HCT116 (cell line): ENCODE measurements at places on chromosomes 11 and 22.

DNA sequence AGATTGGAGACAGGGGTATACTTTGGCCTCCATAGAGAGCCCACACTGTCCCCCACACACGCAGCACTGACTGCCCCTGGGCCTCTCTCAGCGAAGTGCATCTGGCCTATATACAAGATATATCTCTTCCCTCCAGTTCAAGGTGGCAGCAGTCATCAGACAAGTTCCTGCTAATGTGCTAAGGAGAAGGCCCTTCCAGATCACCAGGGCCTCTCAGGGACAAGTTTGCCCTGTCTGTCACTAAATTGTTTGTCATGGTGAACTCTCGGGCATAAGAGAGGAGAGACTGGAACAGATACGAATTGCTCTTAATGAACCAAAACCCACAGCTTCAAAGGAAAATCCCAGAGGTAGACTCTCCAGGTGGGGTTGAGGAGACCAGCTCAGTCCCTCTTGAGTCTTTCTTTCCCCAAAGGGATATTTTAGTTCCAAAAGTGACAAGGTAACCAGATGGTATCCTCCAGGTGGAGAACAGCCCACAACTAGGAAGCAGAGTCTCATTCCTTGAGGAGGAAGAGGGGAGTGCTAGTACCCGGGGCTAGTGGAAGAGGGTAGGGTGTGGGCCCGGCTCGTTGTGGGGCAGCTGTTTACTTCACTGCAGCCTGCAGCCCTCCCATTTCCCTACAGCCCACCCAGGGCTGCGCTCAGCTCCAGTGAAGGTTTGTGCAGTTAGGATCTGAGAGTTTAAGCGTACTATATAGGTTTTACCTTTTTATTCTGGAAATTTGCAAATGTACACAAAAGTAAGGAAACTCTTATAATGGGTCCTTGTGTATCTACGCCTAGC lies 2.2 kb upstream of the SLC35C1 start:
- DNase-seq = no peak

DNA sequence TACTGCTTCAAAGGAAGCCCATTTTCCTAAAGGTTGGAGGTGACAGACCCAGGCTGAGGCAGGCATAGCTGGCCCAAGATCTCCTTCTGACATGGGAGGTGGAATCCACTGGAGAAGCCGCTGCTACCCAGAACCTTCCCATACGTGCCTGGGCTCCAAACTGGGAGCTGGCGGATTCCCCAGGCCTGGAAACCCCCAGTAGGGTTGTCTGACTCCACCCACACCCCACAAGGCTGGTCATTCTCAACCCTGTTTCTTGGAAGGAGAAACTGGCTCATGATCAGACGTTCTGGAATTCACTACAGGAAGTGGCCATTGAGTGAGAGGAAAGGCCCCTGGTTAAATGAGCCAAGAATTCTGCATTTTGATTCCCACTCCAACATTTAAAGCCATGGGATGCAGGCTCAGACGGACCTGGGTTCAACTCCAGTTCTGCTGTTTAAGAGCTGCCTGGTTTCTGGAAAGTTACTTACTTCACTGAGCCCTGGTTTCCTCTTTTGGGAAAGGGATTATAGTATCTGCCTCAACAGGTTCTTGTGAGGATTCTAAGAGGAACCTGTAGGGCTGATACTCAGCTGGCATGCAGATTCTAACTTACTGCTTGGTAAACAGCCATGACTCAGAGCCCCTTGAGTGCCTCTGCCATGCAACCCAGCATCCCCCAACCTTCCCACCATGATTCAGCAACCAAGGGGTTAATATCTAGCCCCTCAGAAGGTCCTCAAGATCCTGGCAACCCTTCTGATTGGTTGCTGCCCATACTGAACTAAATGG lies 19.4 kb upstream of the TSKU start:
- no peak for DNase-seq

DNA sequence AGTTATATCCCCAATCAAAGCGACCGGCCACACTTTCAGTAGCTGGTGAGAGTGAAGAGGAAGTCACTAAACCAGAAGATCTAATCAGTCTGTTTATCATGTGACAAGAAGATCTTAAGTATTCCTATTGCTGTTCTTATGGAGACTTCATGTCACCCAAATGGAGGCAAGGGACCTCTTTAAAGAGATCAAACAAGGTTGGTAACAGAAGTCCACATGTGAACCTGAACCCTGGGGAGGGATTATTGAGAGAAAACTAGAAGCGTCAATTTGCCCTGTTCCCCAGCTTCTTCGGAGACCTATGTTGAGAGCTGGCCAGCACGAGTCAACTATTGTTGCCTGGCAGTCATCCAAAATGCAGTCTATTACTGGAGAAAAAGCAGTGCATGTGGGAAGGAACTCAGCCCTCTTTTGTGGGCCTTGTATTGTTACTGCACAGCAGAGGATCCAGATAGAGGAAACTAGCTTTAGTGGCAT lies 76.9 kb upstream of the CTSC start:
- DNase-seq = no peak

GRCh38 chr11:62792202-62792575 lies 383 bp upstream of the TMEM223 start:
- no peak for DNase-seq

DNA sequence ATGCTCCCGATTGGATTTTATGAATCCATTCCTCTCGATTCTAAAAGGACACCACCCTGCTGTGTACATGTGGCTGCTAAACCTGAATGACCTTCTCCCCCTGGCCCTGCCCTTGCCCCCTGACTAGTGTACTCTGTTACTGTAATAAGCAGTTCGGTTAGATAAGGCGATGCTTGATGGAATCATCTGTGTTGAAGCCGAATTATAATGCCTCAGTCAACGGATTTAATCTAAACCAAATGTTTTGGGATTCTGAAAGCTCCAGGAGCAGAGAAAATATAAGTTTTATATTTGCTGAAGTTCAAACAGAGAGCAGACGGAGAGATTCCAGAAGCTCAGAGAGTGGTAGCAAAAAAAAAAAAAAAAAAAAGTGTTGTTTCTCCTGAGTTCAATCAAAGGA lies 275.4 kb upstream of the MPPED2 start:
- DNase-seq = no peak

- DNase-seq = no peak
Measured at GRCh38 chr22:42202048-42202447, 68.4 kb downstream of the TCF20 start.

DNA sequence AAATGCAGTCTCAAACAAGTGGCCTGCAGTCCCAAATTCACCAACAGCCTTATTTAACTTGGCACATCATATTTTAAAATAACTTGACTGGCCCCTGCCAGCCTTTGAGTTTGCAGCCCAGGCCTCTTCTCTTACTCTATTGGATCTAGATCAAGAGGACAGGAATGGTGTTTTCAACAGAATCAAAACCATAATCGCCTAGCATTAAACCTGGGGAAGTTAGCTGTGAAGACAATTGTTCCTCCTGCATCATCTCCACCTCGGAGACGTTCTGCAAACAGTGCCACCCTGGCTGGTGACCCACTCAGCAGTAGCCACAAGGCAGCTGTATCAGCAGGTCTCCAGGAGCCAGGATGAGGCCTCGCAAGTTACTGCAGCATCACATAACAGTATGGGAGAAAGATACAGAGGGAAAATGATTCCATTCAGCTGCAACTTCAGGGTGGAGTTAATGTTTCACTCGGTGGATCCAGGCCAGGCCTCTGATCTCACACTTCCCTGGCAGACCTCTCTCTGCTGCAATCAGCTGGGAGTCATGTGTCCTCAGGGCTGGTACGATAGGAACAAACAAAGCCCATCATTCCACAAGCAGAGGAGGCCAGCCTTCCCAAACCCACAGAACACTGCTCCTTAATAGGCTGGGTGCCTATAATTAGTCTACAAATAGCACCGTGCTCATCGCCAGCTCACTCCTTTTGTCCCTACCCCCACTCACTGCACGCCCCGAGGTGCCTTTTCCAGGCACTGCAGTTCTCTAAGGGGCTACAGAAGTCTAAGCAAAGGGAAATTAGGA lies 18.6 kb upstream of the SCN2B start:
- no peak for DNase-seq

- no peak for DNase-seq
Measured at GRCh38 chr11:561148-562003, 606 bp downstream of the RASSF7 start.

DNA sequence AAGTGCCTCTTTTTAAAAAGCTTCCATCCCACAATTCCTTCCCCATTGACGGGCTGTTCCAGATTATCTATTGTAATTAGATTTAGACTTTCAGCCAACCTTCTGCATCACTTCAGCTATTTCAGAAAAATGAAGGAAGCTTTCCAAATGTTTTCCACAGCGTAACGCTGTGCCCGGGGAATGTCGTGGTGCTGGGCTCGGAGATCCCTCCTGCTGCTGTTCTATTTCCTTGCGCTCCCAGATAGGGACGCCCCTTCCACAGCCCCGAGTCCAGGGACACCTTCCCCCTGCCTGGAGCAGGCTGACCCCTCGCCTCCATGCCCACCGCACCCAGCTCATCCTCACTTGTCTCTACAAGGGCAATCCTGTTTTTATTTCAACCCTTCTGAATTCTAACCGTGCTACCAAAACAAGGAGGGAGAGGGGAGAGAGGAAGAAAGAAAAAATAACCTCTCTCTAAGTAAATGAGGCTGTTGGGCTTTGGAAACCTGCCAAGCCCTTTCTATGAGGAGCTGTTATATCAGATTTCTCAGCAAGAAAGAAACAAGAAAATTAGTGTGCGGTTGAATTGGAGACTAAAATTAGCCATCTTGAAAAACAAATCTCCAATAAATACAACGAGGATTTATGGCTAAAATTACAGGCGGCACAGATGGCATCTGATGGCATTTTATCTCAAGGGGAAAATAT lies 366.9 kb downstream of the BRD1 start:
- no peak for DNase-seq

DNA sequence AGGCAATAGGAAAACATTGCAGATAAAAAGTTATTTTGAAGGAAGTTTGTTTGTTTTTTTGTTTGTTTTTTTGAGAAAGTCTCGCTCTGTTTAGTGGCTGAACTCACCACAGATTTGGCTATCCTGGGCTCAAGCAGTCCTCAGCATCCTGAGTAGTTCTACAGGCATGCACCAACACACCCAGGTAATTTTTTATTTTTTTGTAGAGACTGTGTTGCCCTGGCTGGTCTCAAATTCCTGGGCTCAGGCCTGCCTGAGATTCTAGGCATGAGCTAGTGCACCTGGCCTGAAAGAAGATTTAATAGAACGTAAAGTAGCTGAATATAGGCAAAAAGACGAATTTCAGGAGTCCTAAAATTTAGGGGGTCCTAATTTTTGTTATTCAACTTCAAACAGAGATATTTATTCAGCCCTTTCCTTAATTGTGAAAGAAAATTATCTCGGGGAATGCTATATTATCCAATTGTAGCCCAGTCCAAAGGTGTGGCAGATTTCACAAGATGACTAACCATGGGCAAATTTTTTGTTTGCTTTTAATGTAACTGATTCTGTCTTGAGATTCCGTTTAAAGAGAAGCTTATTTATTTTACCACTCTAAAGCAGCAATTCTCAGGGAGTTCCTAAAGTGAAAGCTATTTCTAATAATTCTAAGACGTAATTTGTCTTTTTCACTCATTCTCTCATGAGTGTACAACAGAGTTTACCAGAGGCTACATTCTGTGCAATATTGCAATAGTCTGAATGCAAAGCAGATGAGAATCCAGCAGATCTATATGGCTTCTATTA lies 940 bp downstream of the IL18 start:
- no peak for DNase-seq

DNA sequence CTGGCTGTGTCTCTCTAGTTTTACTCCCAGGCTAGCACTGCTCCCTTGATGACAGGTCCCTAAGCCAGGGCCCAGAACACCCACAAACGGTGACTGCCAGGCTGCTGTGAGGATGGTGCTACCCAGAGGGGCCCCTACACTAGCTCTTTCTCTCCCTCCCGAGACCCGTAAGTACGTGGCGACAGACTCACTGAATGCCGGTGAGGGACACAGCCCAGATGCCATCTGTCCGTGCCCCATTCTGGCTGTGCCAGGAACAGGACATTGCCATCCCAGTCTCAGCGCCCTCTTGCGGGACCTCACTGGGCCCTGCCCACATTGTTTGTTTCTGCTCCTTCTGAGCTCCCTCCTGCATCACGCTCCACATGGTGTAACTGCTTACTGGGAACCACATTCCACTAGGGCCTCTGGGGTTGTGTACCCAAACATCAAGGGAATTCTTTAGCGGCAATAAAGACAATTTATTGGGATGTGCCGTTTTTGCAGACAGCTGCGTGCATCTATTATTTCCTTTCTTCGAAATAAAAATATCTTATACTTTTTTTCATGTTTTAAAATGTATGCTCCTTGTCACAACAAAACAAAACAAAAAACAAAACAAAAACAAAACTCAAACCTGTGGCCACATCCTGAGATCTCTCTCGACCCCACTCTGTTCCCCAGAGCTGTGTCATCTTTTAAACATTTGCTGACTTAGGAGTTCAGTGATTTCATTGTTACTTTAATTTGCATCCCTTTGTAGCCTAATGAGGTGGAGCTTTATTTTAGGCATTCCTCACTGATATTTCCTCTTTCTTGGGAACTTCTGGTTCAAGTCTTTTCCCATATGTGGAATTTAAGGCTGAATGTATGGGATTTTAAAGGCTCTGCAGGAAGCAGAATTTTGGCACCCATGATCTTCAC lies 4.4 kb upstream of the TPCN2 start:
- peak; percentile 68 for DNase-seq

DNA sequence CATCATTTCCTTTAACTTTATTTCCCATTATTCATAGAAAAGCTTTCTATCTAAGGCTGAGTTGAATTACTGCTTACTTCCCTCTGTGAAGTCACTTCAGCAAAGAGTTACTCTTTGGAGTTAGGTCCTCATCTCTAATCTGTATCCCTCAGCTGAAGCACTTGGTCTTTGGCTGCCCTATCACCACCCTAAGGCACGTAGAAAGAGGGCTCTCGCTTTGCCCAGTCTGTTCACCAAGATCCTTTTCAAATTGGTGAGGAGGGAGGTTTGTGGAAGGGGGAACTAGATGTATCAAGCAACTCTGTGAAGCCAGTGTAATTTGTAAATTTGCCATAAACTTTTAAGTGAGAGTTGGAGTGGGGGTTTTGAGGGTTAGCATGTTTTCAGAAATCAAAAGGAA lies 43.4 kb downstream of the PAX6 start:
- DNase-seq = no peak

GRCh38 chr22:24247564-24248344 lies 2.9 kb upstream of the GGT5 start:
- DNase-seq = peak; percentile 43

- DNase-seq = no peak
Measured at GRCh38 chr11:4018641-4019040, 76.0 kb upstream of the RRM1 start.

DNA sequence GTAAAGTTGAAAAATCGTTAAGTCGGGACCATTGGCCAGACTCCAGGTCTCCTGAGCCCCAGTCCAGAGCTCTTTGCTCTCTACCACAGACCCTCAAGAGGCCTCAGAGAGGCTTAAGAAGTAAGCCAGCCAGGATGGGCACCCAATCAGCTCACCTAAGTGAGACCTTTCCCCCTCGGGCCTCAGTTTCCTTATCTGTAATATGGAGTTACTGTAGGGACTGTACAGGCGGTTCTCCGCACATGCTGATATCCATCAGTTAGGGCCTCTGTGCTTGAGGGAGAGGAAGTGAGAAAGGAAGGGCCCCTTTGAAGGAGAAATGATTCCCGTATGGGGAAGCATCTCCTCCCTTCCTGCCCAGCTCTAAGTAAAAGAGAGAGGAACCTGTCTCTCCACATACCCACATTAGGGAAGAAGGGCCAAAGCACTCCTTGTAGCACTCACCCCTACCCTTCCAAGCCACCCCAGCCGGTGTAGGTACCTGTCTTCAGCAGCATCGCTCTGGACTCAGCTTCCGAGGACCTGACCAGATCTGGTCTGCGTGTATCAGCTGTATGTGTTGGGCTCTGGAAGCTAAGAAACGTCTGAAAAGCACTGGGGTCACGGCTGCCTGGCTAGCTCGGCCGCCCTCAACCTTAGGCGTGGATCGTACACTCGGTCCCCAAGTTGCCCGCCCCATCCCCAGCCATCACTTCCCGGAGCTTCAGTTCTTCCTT lies 653 bp downstream of the NAGA start:
- DNase-seq = no peak

- DNase-seq = no peak
Measured at GRCh38 chr11:25449091-25449490, 882.8 kb upstream of the ANO3 start.
